Stimulated activated CD4-positive, alpha-beta T cell treated with anti-CD3 and anti-CD28 coated beads, TNF-alpha, amount 100 ng/mL, for 24 hours (primary cell): ENCODE measurements at places on chromosomes 11 and 22.

- DNase-seq: no peak
Observed at GRCh38 chr11:56013805-56014204, 13.6 kb upstream of the OR5AS1 start.

DNA sequence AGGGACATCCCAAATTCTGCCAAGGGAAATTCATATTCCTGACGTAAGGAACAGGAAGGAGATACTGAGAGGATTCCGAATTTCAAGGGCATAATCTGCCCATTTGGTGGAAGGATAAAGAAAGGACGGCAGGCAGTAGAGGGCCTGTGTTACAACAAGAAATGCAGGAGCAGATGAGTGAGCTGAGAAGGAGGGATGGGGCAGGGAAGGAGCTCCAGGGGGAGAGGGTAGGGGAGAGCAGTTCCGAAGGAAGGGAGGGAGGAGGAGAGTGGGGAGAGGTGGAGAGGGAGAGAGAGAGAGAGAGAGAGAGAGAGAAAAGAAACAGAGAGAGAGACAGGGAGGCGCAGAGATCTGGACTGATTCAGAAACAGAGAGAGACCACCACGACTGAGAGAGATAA, 843 bp downstream of the OPCML start:
- DNase-seq: no peak

DNA sequence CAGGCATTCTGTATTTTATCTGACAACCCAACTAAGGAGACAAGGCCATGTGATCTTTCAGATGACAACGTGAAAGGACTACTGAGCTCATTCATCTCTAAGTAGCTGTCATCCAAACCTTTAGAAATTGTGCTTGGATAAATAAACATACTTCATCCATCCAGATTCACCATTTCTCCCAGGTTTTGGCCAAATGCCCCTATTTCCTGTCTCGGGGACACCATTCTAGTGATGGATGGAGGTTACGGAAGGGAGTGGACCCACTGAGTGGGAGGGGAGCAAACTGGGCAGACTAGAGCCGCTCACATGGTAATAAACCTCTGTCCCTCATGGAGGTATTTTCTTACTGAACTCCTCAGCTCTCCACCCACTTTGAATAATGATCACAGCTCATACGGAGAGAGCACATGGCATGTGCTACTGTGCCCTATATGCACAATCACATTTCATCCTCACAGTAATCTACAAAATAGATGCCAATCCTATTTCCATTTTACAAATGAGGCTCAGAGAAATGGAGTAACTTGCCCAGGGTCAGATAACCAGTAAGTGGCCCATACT, 114.4 kb downstream of the SLC1A2 start:
- DNase-seq: no peak

- no peak for DNase-seq
Observed at GRCh38 chr22:49107561-49107960, 720.1 kb downstream of the BRD1 start.

DNA sequence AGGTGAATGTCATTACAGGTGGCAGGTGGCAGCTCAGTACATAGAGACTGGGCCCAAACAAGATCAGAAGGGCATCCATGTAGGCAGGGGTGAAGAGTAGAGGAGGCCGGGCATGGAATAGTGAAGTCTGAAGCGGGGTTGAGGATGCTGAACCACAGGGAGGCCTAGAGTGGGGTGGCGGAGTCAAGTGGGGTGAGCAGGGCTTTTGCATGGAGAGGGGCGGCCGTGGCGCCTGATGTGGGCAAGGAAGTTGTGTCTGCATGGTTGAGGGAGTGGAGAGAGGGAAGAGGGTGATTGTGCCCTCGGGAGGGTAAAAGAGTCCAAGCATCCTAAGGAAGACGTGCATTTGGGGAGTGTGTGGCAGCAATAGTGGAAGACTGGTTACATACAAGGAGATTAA, 14.4 kb downstream of the DDB2 start:
- DNase-seq: no peak

- no peak for DNase-seq
Observed at GRCh38 chr11:38530226-38530625, 1932.2 kb upstream of the RAG2 start.

DNA sequence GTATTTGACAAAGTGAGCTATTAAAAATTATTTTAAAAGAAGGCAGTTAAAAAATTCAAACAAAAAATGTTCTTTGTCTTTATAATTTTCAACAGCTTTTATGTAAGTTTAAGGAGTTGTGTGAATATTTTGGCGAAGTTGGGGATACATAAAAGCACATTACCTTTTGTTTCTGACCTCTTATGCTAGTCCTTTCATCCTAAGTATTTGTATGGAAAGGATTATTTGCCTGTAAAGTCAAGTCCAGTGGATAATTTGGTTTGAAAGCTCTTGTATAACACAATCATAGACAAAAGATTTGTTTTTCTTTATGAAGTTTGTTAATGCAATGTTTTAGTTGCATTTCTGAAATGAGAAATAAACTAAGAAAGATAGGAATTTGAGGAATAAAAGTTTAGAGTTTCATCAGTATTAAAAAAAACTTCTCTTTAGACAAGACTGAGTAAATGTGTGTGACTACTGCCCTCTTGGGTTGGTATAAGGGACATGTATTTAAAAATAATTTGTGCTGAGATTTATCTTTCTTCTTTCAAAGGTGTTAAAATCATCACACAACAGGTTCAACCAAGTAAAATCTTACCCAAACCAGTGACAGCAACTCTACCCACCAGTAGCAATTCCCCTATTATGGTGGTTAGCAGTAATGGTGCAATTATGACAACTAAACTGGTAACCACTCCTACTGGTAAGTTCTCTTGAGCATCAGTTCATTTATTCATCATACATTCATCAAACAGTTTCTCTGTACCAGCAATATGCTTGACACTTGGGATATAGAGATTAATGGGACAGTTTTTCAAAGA, 68.2 kb downstream of the EMSY start:
- no peak for DNase-seq

- no peak for DNase-seq
Observed at GRCh38 chr22:38097557-38098409, 12.7 kb downstream of the BAIAP2L2 start.

DNA sequence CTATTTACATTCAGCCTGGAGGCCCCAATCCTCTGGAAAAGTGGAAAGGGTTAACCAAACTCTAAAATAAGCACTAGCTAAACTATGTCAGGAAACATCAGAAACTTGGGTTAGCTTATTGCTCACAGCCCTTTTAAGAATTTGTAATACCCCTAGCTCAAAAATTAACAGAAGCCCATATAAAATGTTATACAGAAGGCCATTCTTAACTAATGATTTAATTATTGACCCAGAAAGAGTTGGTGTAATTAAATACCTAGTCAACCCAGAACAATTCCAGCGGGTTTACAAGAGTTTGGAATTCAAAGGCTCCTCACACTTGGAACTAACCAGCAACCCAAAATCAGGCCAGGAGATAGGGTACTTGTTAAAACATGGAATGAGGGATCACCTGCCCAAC, 88.8 kb downstream of the PIWIL4 start:
- no peak for DNase-seq

GRCh38 chr22:31637891-31638618, 24.0 kb downstream of the PISD start:
- no peak for DNase-seq

DNA sequence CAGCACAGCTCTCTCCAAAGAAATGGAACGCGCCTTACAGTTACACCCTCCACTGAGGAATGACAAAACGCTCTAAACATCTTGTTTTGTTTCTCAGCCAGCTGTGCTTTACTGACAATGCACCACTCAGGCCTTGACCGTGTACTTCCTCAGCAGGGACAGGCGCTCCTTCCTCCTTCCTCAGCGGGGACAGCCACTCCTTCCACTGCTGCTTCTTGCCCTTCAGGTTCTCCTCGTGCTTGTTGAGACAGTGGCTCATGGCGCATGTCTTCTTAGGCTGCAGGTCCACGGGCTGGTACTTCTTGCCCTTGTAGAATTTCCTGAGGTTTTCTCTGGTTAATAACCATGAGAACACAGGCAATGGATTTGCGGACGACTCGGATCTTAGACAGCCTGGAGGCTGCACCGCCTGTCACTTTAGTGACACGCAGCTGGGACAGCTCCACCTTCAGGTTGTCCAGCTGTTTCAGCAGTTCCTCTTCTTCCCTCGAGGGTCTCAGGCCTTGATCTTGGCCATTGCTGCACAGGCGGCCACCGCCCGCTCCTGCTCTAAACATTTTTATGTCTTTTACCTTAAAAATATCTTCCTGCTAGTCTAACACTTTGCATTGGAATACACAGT, 613.8 kb downstream of the BRD1 start:
- no peak for DNase-seq

DNA sequence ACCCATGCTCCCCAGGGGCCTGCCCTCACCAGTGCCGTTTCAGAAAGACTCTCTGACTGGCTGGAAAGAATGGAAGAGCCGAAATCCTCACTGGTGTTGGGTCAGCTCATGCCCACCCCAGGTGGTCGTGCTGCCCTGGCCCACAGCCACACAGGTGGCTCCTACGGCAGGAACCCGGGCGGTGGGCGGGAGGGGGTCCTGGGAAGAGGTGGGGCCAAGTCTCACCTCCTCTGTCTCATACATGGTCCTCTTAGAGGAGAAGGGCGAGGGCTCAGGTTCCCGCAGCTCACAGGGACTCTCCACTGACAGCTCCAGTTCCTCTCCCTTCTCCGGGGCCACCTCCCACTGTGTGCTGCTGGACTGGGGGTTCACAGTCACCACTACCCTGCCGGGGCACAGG, 8.2 kb downstream of the ATG2A start:
- no peak for DNase-seq

DNA sequence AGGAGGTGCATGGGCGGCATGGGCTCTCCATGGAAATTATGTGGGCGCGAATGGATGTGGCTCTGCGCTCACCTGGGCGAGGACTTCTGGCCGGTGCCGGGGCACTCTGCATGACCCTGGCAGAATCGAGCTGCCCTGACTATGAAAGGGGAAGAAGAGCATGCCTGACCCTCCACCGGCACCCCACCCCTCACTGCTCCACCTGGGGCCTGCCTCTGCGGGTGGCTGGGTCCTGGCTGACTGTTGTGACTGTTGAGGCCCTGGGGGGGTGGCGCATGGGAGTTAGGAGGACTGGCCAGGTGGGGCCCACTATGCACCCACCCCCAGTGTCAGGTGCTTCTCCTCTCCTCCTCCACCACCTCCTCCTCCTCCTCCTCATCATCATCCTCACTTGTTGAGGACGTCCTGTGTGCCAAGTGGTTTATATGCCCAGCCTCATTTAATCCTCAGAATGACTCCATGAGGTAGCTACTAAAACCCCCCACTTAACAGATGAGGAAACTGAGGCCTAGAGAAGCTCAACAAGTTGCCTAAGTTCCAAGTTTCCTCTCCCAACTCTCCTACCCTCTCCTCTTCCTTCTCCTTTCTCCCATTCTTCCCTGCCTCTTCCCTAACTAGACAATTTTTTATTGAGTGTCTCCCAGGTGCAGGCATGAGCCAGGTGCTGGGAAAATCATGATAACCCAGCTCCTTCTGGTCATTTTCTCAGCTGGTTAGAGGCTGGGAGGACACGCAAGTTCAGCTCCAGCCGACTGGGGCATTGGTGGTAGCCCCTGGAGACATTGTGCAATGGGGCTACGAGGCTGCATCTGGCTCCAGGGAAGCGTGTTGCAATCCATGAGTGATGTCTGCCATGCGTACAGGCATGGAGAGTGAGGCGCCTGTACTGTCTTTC, 2.3 kb downstream of the MYEOV start:
- no peak for DNase-seq

DNA sequence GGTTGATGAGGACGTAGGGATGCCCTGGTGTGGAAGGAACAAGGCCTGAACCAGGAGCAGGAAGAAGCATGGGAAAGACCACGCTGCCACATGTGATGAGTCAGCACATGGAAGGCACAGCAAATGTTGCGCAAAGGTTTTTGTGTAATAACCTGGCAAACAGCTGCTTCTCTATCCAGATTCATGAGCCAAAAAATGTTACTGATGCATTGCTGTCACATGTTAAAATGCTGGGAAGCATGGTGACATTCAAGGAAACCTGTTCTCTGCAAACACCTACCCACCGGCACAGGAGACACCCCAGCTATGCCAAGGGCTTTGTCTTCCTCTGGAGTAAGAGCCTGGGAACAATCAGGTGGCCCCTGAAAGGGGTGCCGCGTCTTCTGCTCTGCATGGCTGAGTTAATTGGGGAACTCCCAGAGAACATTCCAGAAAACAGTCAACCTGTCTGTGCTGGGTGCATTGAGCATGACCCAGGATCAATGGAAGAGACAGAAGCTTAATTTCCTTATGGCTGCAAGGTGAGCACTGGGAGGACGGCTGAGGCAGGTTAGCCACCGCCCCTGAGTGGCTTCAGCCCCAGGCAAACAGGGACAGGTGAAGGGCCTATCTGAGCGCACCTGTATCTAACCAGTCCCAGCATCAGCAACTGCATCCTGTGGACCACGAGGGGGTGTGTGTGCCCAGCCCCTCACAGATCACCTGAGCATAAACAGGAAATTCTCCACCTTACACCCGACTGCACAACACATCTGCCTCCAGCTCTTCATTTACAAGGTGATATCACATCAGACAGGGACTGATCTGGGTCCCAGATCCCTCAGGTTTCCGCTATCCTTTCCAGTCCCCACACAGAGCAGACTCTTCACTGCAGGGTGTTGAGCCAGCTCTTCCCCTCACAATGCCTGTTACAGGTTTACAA, 108.4 kb downstream of the GGTLC2 start:
- no peak for DNase-seq

- no peak for DNase-seq
Observed at GRCh38 chr22:48827904-48828555, 999.6 kb downstream of the BRD1 start.

DNA sequence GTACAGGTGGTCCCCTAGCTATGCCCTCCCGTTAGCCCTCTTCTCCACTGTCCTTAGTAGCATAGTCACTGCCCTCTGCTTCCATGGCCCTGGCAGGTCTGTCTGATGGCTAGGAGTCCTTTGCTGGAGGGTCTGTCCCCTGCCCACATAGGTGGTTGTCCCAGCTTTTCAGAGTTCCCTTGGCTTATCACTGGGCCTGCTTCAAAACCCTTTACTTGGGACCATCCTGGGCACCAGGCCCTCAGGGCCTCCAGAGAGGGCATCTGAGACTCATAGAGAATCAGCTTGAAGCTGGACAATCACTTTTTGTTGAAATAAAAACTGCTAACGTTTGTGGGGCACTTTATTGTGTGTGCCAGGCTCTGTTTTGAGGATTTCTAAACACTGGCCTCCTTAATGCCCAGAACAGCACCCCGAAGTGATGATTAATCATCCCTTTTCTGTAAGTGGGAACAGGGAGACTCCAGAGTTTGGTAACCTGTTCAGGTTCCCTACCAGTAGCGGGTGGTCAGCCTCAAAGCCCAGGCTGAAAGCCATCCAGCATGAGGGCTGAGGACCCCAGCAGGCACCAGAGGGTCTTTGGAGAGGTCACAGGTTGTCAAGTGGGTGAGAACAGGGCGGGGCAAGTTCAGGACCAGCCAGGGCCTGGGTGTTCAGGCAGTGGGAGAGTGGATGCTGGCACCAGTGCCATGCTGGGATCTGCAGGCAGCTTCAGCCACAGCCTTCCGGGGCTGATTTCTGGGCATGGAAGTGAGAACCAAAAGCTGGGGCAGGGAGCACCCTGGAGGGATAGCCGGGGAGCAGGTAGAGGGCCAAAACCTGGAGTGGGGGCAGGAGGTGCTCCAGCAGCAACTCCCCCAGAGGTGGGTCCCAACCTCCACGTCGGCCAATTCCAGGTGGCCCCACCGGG, 495 bp upstream of the KCNK4 start:
- no peak for DNase-seq
